ENCODE measurements at places on chromosomes 2 and 18. TPM values are rescaled to one million over a fixed set of nuclear protein-coding genes. Genes with fewer than 3 reads are reported as not detected.

CAPN13 gene
- not detected for total RNA-seq

LYG1 gene
- total RNA-seq, result 0.28 TPM

TUBB8B gene
- total RNA-seq, result 0.14 TPM

TFCP2L1 gene
- 0.28 TPM for total RNA-seq

NT5DC4 gene
- total RNA-seq, result not detected

PID1 gene
- total RNA-seq, result under 0.01 TPM

FOXI3 gene
- not detected for total RNA-seq

KLHL30 gene
- not detected for total RNA-seq

CENPO gene
- total RNA-seq, result 24.9 TPM

SFXN5 gene
- 16.3 TPM for total RNA-seq

- no peak for DNase-seq
These were observed 242.0 kb upstream of the LYPD1 start for GRCh38 chr2:132911726-132912724.

DNA sequence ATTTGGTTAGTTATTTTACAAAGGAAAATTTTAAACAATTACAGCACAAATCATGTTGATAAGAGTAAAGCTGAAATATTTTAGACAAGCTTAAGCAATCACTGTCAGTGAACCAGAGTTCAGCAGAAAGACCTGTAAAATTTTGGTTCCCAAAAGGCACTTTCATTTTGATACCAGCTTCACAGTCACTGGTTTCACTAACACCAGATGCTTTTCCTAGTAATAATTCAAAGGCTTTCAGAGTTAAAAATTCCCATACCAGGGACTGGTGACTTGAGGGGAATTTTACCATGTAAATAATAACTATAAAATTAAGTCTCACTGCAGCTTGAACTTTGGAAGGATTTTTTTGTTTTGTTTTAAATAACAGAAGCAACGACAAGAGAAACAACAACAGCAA is 102.3 kb upstream of the CD302 start:
- no peak for DNase-seq

DNA sequence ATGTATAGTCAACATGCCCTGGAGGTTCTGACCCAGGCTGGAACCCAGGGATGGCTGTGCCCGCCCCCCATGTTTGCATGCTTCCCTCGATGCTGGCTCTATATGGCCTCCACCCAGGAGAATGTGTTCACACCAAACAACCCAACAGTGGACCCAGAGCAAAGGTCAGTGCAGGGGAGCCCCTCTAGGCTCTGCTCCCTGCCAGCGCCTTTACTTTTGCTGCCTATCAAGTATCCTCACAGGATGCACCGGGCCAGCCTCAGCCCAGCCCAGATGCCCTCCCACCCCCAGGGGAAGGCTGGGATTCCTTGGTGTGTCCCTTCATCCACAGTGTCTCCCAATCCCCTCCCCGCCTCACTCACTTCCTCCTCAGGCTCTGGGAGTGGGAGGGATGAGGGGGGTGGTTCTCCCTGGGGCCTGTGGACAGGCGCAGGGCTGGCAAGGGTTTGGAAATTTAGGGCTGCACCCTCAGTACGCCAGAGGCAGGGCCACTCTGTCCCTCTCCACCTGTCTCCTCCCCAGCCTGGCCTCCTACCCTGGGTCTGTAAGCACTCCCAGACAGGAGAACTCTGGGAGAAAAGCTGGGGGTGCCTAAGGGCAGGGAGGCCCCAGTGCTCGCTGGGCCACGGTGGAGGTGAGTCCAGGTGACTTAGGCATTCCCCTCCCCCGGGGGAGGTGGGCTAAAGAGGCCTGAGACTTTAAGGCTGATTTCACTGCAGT is 2.3 kb downstream of the ATP6V1B1 start:
- no peak for DNase-seq

- DNase-seq, result no peak
These were observed 395.3 kb downstream of the NUP35 start for GRCh38 chr2:183519371-183520056.

- DNase-seq, result no peak
These were observed 78.5 kb upstream of the L3MBTL4 start for GRCh38 chr18:6493194-6493593.

DNA sequence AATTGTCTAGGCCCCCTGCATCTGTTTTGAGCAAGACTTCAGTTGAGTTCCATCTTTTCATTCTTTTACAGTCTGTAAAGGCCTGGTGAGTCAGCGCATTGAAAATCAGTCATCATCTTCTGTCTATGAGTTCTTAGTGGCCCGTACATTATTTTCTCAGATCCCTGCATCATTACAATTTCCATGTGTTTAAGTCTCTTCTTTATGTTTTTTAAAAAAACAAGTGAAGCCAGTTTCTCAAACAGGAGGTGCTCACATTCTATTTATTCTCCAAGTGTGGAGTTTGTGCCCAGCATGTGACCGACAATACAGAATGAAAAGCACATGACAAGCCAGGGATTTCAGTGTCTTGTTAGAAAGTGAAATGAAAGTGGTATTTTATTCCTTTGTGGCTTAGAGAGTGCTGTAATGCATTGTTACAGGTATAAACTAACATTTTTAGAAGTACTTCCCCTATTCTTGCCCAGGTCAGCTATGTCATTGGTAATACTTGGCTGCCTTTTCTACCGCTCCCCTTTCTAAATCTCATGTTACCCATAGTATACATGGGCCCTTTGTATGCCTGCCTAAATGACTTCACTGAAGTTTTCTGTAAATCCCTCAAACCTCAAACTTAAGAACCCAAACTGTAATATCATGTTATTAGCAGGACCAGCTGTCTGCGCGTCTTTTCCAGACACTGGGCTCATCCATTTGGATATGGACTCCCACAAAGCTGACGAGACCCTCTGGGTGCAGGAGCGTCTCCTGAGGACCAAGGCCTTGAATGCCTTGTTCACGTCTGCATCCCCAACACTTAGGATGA is 67.6 kb downstream of the FEZ2 start:
- DNase-seq, result peak; percentile 49

GRCh38 chr2:28469947-28470535 is 25.8 kb upstream of the PLB1 start:
- no peak for DNase-seq

DNA sequence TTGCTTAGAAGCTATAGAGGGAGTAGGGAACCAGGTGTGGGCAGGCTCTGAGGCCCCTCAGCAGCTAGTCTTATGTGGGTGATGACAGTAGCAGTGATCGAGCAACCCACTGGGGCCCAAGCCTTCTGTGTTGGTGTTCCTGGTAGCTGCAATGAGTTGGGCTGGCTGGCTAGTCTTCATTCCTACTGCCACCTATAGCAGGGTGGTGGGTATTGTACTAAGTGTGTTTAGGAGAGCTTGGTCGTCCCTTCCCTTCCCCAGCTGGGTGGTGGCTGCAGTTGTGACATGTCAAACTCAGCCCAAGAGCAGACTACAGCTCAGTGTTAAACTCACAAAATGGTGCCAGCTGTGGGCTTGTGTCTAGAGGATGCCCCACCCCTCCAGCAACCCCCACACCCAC is 486.1 kb upstream of the UBE2E3 start:
- DNase-seq, result no peak

DNA sequence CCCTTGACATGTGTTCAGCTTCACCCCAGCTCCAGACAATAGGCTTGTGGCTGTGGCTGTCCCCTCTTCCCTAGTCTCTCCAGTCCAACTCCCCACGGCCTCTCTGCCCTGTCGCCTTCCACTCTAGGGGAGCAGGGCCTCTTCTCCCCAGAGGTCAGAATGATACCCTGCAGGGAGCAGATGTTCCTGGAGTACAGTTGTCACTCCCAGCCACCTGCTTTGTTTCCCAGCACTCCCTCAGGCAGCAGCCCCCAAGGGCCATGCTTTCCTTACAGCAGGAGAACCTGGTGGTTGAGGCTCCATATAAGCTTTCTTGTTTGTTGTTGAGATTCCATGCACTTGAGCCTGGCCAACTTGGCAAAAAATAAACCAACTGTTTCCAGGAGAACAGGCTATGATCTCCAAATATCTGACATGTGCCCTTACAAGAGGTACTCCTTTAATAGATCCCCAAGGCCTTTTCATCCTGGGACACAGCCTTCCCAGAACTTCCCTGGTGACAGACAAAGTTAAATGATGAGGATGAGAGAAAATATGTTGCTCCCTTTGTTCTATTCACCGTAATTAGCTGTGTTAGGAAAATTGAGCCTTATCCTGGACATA is 45.1 kb downstream of the DPYSL5 start:
- DNase-seq, result no peak

DNA sequence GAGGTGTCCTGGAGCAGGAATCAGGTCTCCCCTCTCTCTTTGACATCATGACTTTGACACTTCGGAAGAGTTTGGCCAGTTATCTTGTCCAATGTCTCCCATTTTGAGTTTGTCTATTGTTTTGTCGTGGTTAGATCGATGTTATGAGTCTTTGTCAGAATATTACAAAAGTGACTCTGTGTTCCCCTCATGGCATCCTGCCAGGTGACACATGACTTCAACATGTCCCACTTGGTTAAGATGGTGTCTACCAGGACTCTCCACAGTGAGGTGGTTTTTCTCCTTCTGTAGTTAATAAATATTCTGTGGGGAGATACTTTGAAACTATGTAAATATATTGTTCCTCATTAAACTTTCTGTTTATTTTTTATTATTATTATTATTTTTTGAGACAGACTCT is 76.6 kb upstream of the BZW1 start:
- no peak for DNase-seq

DNA sequence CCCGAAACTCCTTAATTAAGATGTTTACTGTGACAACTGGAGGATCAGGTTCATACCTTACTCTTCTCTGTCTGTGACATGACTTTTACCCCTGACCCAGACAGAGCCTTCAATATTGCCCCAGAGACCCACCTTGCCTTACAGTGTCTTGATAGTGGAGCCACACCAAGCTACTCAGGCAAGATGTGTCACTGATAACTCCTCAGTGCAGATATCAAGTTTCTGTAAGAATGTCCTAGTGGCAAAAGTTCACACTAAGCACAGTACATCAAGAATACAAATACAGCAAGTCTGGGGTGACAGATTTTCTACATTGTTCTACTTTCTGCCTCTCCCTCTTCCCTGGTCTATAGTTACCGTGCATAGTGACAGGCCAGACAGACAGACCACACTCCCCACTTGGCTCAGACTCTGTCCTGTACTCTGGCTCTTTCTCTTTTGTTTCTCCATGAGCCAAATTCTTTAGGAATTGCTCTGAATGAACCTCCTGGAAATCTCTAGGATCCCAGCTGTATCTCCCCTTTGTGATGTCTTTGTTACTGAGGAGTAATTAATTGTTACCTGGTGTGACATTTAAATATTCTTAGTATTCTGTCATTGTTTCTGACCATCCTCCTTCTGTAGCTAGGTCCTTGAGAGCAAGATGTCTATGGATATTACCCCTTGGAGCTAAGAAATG is 24.1 kb upstream of the APOB start:
- DNase-seq, result no peak

- DNase-seq, result no peak
These were observed 3.5 kb downstream of the RSAD2 start for GRCh38 chr2:6881046-6881445.

- DNase-seq, result peak; percentile 28
These were observed 12.2 kb upstream of the ME2 start for GRCh38 chr18:50866765-50867164.

- no peak for DNase-seq
These were observed 110.1 kb downstream of the POLE4 start for GRCh38 chr2:75068546-75068945.

- DNase-seq, result peak; percentile 96
These were observed 82.0 kb upstream of the RANBP2 start for GRCh38 chr2:108637304-108637669.

DNA sequence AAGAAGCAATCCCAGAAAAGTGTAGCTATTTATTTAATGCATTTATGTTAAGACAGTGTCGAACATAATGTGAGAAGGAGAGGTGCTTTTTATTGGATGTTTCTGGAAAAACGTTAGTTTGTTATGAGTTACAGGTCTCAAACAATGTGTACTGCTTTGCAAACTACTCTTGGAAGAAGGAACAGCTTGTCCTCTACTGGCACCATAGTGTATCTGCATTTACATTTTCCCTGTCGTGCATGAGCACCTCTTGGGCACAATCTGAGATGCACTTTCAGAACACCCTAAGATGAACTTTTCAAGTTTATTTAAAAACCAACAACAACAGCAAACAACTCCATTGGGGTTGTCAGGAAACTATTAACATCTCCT is 22.8 kb downstream of the CCNYL1 start:
- peak; percentile 74 for DNase-seq

DNA sequence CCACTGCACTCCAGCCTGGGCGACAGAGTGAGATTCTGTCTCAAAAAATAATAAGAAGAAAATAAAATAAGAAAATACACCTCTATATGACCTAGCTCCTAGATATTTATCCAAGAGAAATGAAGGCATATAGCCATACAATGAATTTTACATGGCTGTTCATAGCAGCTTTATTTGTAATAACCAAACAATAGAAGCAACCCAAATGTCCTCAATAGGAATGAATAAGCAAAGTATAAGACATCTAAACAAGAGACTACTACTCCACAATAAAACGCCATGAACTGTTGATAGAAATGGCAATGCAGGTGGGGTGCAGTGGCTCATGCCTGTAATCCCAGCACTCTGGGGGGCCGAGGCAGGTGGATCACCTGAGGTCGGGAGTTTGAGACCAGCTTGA is 31.2 kb upstream of the MYCN start:
- DNase-seq, result no peak

- DNase-seq, result peak; percentile 19
These were observed 22.1 kb downstream of the B3GNT2 start for GRCh38 chr2:62217970-62218369.

- DNase-seq, result no peak
These were observed 16.9 kb upstream of the KCNJ13 start for GRCh38 chr2:232793271-232793670.

- DNase-seq, result no peak
These were observed 8.2 kb downstream of the DPP4 start for GRCh38 chr2:162065767-162066166.

GRCh38 chr2:204010628-204011560 is 74.3 kb downstream of the ICOS start:
- DNase-seq, result peak; percentile 46

DNA sequence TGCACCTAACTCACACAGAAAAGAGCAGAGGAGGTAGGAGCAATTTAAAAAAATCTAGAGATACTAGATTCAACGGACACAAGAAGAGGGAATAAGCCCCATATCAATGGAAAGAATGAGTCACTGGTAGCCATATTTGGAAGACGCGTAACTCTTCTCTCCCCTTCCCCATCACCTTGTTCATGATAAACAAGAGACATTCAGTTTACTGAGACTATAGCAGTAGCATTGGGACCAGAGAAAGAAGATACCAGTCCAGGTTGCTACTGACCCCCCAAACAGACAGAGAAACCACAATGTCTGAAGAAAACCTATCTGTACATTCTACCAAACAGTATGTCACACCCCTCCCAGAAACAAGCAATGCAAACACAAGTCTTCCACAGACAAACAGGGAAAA is 81.1 kb downstream of the SLC66A3 start:
- peak; percentile 23 for DNase-seq

- peak; percentile 22 for DNase-seq
These were observed 40.4 kb downstream of the COL3A1 start for GRCh38 chr2:189014449-189015138.

DNA sequence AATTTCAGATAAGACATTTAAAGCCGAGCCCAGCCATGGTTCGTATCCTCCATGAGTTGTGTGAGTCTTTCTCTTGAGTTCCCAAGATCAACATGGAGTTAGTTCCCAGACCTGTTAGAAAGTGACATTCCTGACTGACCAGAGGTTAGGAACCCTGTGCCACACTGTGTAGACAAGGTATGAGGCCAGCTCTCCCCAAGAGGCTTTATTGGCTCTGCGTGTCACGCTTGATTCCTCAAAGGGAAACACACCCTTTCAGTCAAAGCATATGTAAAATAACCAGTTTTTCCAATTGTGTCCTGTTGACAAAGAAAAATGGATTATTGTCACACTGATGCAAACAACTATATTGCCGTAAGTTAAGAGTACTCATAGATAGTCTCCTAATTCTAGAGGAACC is 1.2 kb downstream of the SULT1C3 start:
- no peak for DNase-seq

- peak; percentile 42 for DNase-seq
These were observed 128.3 kb upstream of the ATP5MC3 start for GRCh38 chr2:175309799-175310198.
